ENCODE measurements at places on chromosomes 13 and 19.

DNA sequence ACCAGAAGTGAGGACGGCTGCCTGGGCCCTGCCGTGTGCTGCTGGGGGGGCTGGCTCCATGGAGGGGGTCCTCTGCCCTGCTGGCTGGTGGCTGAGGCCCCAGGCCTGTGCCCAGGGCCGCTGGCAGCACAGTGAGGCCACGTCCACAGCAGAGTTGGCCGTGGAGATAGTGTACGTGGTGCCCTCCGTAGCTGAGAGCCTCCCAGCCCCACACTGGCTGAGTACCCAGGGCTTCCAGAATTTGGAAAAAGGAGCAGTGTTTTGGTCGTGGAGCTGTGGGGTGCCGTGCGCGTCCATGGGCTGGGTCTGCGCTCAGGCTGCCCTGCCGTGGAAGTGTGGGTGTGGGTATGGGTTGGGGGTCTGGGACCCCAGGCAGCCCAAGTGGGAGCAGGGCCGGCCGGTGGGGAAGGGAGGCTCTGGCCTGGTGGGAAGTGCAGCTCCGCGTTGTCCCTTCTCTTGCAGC is 5.9 kb downstream of the PTBP1 start:
- no peak for DNase-seq

DNA sequence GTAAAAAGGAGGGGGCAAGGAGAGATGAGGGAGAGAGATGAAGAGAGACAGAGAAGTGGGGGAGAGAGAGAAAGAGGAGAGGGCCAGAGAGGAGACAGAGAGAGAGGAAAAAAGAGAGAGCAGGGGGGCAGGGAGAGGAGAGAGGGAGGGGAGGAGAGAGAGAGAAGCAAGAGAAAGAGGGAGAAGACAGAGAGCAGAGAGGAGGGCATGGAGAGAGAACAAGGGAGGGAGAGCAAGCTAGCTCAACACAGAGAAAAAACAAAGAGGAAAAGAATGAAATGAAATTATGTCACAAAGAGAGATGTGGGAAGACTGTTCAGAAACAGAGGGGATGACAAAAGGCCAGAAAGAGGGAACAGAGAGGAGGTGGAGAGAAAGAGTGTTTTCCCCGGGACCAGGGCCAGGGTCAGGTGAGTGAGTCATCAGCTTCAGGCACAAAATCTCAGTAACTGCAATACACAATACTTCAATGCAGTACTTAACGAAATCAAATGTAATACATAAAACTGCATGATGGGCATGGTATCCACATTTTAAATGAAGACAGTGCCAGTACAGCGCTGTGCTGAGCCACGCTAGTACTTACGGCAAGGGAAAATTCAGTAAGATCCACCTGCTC is 4.8 kb downstream of the KLK7 start:
- no peak for DNase-seq

- no peak for DNase-seq
Measured at GRCh38 chr13:102700088-102701031, 5.5 kb upstream of the METTL21C start.

DNA sequence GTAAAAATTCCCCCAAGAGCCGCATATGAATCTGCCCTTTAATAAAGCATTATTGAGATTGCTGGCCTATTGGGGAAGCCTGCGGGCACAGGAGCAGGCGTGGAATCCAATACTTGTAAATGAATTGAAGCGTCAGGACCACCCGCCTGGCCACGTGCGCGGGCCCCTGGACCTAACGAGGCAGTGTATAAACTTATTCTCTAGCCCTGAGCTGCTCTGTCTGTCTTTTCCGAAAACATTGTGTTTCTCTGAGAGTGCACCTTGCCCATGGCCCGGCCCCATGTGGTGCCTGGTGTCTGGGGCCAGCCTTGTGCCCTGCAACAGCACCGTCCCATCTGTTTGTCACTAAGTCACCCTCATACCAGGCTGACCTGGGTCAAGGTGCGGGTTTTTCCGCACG is 14.4 kb downstream of the UBXN6 start:
- no peak for DNase-seq

- no peak for DNase-seq
Measured at GRCh38 chr13:49259586-49259985, 11.9 kb downstream of the CDADC1 start.

DNA sequence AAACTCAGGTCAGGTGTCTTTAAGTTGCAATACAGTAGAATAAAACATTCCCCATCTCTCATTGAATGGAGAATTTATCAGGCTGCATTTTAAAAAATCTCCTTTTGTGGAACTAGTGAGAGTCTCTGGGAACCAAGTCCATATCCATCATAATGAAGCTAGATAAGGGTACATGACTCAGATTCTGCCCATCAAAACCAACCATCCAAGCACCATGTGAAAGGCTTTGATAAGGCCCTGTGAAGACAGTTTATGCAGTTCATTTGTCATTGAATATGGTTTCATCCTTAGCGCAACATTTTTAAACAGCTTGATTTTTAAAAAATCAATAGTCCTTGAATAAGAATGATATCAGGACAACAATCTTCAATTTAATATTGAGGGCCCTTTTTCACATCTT is 56.3 kb upstream of the DIAPH3 start:
- no peak for DNase-seq

All from putamen (tissue), 1 donor.